ENCODE measurements at places on chromosomes 12 and 14. TPM values are rescaled to one million over a fixed set of nuclear protein-coding genes. Genes with fewer than 3 reads are reported as not detected.

DNA sequence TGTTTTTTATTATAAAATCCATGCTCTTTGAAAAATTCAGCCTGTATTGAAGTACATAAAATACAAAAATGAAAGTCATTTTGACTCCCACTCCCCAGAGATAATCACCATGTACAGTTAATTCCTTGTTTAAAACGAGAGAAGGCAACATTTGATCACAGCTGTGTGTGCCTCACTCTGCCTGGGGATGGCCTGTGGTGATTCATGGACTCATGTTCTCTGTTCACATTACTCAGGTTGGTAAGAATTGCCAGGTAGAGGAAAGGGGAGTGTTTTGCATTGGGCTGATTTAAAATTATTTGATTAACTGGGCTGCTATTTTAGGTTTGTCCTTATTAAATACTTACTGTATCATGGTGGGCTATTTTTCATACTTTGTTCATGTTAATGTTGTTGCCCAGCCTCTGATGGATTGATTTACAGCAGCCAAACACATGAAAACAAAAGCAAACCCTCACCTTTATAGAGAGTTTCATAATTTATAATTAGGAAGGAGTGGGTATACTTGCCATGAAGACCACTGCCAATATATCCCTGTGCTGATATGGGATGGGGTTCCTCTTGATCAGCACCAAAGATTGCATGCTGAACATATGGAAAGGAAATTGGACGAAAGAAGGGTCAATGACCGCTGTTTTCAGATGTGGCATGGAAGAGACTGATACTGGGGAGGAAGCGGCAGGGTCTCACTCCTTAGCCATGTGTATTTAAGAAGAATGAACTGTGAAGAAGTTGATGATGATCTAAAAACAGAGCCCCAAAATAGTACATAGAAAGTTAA is 3.0 kb downstream of the ZBTB1 start:
- no peak for DNase-seq

GRCh38 chr12:111240374-111240773 is 128.5 kb downstream of the PHETA1 start:
- no peak for DNase-seq

- DNase-seq = no peak
Measured at GRCh38 chr14:55771242-55771981, 191.4 kb downstream of the KTN1 start.

DNA sequence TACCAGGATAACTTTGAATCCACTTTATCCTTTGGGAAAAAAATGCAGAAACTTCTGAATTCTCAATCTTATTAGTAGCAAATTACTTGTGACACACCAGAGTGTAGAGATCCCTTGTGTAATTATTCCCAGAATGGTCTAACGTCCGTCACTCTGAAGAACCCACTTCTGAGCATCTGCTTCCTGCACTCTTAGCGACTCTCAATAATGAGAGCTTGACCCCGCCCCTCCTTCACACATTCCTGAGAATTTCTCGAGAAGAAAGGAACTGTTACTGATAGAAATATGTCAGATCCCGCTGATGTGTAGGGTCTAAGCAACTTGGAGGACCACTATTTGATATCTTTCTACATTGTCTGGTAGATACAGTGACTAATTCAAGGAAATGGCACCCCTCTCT is 218.3 kb upstream of the PDZRN4 start:
- no peak for DNase-seq

DNA sequence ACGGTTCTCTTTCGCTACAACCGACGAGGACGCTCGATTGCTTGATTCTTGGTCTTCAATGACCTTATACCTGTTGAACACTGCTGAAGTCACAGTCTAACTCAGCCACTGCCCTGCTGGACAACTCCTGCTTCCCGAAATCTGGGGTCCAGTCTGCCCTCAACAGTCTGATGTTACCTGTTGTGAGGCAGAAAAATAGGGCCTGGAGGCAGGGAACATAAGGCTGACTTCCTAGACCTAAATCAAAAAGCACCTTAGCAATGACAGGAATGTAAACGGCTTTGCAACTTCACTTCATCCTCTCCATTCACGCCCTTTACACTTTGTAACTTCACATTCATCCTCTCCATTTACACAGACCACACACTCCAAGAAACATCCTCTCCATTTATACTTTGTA is 597 bp upstream of the GLTP start:
- no peak for DNase-seq

DNA sequence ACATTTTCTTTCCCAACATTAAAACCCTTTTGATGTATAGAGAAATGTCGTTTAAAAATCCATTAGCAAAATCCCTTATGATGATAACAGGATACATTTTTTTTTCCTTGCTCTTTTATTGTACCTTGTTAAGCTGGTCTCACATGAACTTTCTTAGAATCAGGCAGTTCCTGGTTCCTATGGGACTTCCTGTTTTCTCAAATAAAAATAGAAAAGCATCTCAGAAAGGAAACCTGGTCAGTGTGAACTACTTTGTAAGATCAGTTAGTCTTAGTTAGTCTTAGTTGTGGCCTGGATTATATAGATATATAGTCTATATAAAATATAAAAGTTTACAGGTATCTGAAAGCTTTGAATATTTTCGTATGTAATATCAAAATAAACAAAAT is 40.3 kb downstream of the LEMD3 start:
- DNase-seq = no peak

DNA sequence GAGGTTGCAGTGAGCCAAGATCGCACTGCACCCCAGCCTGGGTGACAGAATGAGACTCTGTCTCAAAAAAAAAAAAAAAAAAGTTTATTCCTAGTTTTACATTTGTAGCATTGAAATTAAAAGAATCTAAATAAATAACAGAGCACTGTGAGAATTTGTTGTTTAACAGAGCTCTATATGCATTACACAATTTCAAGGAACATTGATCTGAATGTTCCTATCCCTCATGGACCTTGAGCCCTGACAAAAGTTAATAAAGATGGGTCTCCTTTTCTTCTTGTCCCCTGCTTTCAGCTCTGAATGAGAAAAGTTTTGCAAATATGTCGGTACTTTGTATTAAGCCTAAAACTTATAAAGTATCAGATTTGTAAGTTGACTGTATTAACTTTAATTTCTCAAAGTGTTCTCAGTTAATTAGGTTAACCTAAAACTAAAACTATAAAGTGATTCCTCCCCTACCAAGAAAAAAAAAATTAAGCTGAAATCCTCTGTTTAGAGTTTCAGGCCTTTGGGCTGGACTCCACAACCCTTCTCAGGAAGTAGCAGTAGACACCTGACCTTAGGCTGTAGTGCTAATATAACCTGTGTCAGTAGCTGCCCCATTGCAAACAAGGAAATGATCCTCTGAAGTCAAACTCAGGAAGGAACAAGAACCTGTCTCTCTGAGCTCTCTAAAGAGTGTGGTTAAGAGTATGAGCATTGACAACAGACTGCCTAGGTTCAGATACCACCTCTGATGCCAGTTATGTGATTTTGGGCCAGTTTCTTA is 477.6 kb downstream of the DPF3 start:
- no peak for DNase-seq

GRCh38 chr14:88233915-88234314 is 89.2 kb downstream of the KCNK10 start:
- no peak for DNase-seq

GRCh38 chr12:13023811-13024530 is 20.2 kb upstream of the FAM234B start:
- no peak for DNase-seq

GRCh38 chr14:101823511-101824120 is 62.1 kb downstream of the PPP2R5C start:
- DNase-seq = no peak

GRCh38 chr12:4178424-4179170 is 95.0 kb upstream of the CCND2 start:
- DNase-seq = no peak

SLC7A7 gene
- polyA plus RNA-seq = 77.6 TPM

HSPB8 gene
- 8.9 TPM for polyA plus RNA-seq

SLC6A13 gene
- 57.4 TPM for polyA plus RNA-seq

OR4E2 gene
- polyA plus RNA-seq = not detected

Measured in left renal cortex interstitium (tissue), 4 donors.